ENCODE measurements at places on chromosomes 12 and 14.

GRCh38 chr14:100440207-100440631 is 117.1 kb downstream of the SLC25A47 start:
- DNase-seq, result peak; percentile 73

GRCh38 chr12:74889073-74889472 is 320.6 kb downstream of the KCNC2 start:
- no peak for DNase-seq

- peak; percentile 85 for DNase-seq
These were observed 326.1 kb downstream of the PDZRN4 start for GRCh38 chr12:41514021-41514777.

GRCh38 chr12:4050340-4050739 is 177.1 kb upstream of the PARP11 start:
- no peak for DNase-seq

DNA sequence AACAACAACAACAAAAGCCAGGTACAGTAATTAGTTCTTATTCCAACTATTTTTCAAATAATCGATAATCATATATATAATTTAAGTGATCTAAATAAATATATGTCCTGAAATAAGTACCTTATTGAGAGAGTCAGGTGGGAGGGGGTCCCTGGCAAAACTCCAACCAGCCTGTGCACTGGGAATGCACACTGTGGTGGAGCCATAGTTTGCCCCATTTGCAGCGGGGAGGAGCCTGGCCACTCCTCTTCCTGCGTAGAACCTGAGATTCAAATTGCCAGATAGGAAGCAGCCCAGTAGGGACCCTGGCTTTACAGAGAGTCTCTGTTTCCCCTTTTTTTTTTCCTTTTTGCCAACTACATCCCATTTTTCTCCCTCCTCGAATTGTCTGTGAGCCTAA is 26.4 kb downstream of the CPNE8 start:
- DNase-seq, result no peak

DNA sequence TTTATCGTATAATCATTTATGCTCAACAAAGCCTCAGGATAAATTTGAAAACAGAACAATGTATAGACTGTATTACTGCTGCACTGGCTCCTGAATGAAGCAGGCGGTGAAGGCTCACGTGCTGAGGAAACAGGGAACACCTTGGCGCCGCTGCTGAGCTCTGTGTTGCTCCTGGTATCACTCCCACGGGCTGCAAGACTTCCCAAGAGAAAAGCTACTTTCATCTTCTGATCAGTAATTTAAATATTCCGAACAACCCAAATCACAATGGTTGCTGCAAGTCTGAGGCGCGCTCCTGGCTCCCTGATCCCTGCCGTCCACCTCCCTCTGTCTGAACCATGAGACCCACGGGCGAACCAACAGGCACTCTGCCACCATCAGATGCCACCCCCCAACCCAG is 15.7 kb downstream of the PGAM5 start:
- no peak for DNase-seq

- DNase-seq, result no peak
These were observed 18.4 kb downstream of the BRMS1L start for GRCh38 chr14:35844494-35844893.

- DNase-seq, result peak; percentile 11
These were observed 139.7 kb downstream of the HELB start for GRCh38 chr12:66441905-66442559.

DNA sequence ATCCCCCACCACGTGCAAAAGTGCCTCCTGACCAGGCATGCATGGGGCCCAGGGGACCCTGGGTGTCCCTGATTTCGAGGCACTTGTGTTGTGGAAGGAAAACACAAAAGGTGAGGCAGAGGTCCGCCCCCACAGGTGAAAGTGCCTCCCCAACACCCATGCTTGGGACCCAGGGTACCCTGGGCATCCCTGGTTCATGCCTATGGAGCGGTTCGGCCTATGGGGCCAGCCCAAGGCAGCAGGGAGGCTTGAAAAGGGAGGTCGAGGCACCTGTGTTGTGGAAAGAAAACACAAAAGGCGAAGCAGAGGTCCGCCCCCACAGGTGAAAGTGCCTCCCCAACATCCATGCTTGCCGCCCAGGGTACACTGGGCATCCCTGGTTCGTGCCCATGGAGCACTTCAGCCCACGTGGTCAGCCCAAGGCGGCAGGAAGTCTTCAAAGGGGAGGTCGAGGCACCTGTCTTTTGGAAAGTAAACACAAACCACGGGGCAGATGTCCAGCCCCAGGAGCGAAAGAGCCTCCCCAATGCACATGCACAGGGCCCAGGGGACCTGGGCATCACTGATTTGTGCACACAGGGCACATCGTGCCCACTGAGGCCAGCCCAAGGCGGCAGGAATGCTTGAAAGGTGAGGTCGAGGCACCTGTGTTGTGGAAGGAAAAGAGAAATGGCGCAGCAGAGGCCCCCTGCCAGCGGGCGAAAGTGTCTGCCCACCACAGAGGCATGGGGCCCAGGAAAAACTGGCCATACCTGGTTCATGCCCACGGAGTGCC is 375.5 kb downstream of the ALG10 start:
- no peak for DNase-seq

DNA sequence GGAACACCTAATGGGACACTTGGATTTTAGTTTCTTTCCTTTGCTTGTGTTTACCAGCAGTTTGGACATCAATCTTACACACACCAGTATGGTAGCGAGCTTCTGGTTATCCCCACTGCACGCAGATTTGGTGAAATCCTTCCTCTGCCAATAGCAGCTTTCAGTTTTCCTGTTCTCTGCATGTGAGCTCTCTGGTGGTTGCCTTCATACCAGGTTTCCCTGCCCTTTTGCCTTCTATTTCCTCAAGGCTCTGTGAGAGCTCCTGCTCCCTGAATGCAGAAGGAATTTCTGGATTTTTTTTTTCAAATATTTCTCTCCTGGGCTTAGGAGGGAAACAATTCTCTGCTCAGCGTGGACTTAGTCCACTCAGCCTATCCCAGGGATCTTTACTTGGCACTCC is 93.0 kb upstream of the CCDC91 start:
- DNase-seq, result no peak

All from retinal pigment epithelial cell (primary cell).